ENCODE measurements at places on chromosomes 2 and 18.

GRCh38 chr2:69798290-69798908, 31.1 kb upstream of the GMCL1 start:
- peak; percentile 89 for DNase-seq

GRCh38 chr18:62199629-62200028, 12.6 kb downstream of the RELCH start:
- DNase-seq: no peak

- no peak for DNase-seq
These were observed 3.6 kb upstream of the ECEL1 start for GRCh38 chr2:232491139-232491780.

- no peak for DNase-seq
These were observed 172.6 kb upstream of the PIEZO2 start for GRCh38 chr18:11322006-11322405.

- DNase-seq: no peak
These were observed 482.7 kb upstream of the ZEB2 start for GRCh38 chr2:145002624-145003023.

GRCh38 chr18:7607540-7608173, 40.5 kb downstream of the PTPRM start:
- DNase-seq: no peak

DNA sequence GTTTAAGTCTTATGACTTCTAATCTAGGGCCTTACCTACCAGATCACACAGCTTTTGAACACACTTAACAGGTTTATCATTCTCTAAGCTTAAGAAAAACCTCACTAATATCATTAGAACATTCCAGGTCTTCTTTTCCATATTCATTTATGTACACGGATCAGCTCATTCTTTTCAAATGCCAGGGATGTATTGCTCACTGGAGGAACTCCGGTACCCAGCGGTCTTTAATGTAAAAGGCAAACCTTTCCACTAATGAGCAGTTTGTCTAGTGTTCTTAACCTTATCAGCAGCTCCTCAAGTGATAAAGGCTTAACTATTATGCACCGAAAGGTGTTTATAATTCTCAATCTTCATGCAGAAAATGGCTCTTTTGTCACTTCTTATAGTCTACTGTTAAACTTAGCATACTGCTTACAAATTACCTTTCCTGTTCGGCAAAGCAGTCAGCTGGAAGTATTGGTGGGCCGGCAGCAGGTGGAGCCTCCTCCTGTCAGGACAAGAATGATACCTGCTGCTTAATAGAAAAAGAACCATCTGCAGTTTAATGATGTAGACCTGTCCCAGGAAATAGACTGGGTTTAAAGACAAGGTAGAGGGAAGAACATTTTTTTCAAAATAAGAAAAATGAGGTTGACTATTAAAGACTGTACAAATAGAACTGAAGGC, 142.7 kb downstream of the FIGN start:
- no peak for DNase-seq

GRCh38 chr18:43034683-43035500, 80.6 kb downstream of the RIT2 start:
- DNase-seq: peak; percentile 73

- no peak for DNase-seq
These were observed 633 bp downstream of the MALT1 start for GRCh38 chr18:58671632-58672564.

Data from islet precursor cell (in vitro differentiated cells).